ENCODE measurements at places on chromosomes 7 and 10.

GRCh38 chr7:41298409-41298808 is 404.5 kb downstream of the INHBA start:
- DNase-seq, result no peak

DNA sequence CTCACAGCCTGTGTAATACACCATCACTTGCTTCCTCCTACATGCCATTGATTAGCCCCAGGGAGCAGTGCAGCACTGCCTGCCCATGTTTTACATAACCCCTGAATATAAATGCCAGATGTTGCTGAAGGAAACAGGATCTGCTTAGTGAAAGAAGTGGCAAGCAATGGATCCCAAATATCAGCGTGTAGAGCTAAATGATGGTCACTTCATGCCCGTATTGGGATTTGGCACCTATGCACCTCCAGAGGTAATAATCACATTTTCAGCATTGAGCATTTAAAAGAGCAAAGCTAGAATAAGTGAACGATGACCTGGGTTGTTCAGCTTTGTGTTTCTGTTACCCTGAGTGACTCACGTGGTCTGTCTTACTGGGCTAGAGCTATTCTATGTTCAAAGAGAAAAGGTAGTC is at the start of gene AKR1C4:
TSS of gene AKR1C4 (plus strand) at position 136 of the 412 bp plus-strand sequence. CDS start at position 167, 31 bp downstream.
- no peak for DNase-seq

- DNase-seq, result no peak
Observed at GRCh38 chr10:23693925-23694324, 255.1 kb downstream of the OTUD1 start.

- no peak for DNase-seq
Observed at GRCh38 chr7:87151729-87152111, 533 bp upstream of the DMTF1 start.

- no peak for DNase-seq
Observed at GRCh38 chr10:118957966-118958365, 71.5 kb upstream of the NANOS1 start.
